ENCODE measurements at places on chromosomes 1 and 21.

DNA sequence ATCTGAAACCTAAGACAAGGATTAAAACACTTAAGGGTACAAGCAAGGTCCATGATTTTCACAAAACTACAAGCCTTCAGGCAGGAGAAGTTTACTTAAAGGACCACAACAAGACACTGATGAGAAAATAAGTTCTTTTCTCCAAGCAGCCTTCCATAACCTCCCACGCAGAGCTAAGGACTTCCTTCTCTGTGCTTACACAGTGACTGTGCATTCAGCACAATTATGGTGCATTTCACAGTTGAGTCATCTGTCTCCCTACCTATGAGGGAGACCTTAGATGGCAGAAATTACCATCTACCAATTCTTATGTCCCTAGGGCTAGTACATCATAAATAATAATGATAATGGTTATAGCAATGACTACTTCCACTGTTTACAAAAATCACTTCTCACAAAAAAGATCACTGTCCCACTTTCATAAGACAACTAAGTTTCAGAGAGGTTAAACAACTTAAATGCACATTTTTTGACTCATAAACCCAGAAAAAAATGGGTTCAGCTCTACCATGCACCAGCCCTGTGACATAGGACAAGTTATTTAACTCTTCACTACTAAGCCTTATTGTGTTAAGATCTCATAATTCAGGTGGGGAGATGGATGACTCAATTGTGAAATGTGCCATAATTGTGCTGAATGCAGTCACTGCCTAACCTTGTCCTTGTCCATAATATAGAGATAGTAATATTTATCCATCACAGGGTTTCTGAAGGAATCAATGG lies 45.3 kb downstream of the TARBP1 start:
- DNase-seq, result peak; percentile 55

DNA sequence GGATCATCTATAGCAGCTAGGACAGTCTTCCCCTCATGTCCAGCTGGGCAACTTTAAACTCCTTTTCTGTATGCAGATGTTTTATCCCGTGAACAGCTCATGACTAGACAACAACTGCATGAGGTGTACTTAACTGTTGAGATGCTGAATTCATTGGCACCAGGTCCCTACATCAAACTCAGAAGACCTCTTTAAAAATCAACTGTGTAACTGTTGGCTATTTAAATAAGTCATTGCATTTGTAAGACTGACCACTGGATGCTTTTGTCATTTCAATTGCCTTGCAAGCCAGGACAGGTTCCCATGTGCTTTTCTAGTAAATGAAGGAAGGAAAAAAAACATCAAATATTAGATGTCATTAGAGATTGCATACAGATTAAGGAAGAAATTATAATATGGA lies 28.3 kb upstream of the GORAB start:
- DNase-seq, result no peak

GRCh38 chr1:7616076-7616832 lies 154.8 kb upstream of the VAMP3 start:
- no peak for DNase-seq

GRCh38 chr1:6353955-6354658 lies 39.5 kb downstream of the ACOT7 start:
- no peak for DNase-seq

GRCh38 chr1:182984138-182984537 lies 31.2 kb upstream of the SHCBP1L start:
- DNase-seq, result no peak

DNA sequence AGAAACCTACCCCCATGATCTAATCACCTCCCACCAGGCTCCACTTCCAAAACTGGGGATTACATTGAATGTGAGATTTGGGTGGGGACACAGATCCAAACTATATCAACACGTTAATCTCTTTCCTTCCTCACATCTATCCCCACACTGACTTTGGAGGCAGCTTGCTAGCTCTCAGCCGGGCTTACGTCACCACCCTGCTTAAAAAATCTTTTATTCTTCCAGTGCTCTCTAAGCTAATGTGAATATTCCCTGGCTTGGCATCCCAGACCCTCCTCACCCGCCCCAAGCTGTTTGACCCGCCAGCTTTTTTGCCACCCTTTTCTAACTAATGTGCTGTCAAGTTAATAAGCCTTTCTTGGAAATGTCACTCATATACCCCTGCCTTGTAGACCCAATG lies 47.9 kb upstream of the CTPS1 start:
- DNase-seq, result no peak

GRCh38 chr1:221867003-221867402 lies 125.1 kb upstream of the DUSP10 start:
- no peak for DNase-seq

- no peak for DNase-seq
These were observed 24.1 kb downstream of the POGZ start for GRCh38 chr1:151435174-151435573.

DNA sequence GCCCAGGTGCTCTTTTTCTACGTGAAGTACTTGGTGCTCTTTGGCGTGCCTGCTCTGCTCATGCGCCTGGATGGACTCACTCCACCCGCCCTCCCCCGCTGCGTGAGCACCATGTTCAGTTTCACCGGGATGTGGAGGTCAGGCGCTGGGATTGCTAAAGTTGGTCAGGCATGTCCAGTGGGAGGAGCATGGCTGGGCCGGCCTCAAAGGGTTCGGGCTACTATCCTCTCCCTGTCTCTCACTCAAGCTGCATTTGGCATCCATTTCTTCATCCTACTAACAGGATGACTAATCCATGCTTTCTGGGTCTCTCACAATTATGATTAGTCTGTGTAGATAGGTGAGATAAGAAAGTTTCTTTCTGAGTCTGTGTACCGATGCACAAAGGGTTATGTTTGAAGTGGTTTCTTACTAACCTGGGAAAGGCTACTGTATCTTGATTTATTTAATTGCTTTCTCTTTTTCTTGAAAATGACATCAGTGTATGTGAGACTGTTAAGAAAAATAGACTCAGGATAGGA lies 135.9 kb downstream of the HHAT start:
- peak; percentile 61 for DNase-seq

- no peak for DNase-seq
These were observed 67.2 kb downstream of the SLC35A3 start for GRCh38 chr1:100036718-100037655.

DNA sequence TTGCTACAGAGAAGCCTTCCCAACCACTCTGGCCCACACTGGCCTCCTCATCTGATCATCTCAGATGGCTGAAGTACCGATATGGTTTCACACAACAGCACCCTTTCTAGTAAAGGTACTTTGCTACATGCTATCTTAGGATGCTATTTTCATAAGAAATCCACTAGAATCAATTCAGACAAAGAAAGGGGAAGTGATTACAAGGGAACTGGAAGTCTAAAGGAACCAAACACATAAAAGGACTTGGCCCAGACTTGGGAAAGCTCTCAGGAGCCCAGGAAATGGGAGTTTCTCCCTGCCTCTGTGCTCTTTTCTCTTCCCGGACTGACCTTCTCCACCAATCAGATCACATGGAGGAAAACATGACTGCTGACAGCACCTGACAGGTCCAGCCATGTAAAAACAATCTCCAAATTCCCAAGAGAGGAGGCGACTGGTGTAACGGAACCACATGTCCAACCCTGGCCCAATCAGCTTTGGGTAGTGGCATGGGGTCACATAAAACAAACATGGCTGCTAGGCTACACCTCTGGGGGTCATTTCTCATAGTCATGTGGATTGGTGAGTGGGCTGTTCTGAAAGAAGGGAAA lies 12.7 kb upstream of the FOXE3 start:
- no peak for DNase-seq

- DNase-seq, result no peak
These were observed 297.9 kb upstream of the GREM2 start for GRCh38 chr1:240909701-240910457.

- DNase-seq, result no peak
These were observed 131.8 kb downstream of the PLXNA2 start for GRCh38 chr1:208112401-208112800.

- no peak for DNase-seq
These were observed 77.0 kb downstream of the MORN1 start for GRCh38 chr1:2314273-2314802.

- DNase-seq, result no peak
These were observed 19.9 kb upstream of the KCNA10 start for GRCh38 chr1:110538921-110539320.

DNA sequence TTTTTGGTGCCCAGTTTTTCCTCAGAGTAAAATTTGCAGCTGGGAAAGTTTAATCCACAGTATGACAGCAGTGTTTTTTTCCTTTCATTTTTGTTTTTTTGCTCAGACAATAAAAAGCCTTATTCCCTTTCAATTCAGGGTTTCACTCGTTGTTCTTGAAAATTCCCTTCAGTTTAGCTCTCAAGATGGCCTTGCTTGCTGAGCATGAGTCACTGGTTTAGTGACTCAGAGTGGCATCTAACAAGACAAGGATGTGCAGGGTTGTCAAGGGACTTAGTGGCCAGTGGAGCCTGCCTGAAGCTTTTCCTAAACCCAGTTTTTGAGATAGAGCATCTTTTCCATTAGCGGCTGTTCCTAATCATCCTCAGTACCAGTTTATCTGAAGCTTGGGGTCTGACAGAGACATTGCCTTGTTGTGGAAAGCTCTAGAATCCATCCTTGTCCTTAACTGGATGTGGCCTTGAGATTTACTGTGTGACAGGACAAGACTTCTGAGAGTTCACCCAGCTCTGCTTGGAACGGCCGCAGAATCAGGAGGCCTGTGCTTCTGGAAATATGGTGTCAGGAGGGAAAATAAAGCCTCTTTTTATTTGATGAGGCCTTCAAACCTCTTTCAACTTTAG lies 48.4 kb upstream of the DNAJC6 start:
- DNase-seq, result peak; percentile 60

- DNase-seq, result no peak
These were observed 66.9 kb upstream of the TINAGL1 start for GRCh38 chr1:31509124-31510072.

DNA sequence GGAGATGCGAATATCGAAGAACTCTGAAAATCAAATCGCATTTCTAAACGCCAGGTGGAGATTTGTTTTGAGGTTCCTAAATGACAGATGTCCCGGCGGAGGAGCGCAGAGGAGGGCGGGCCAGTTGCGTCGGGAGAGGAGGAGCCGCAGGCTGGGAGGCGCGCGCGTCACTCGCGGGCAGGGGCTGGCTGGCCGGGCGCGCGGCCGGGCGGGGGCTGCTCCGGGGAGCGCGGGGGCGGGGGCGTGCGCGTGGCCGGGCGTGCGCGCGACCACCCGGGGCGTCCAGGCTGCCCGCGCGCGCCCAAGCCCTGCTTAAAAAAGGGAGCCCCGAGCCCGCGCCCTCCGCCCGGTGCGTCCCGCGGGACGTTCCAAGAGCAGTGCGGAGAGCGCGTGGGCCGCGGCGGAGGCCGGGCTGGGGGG lies 47.3 kb downstream of the H3-3A start:
- DNase-seq, result no peak

- DNase-seq, result no peak
These were observed 144.0 kb upstream of the PLXNA2 start for GRCh38 chr1:208387908-208388811.

DNA sequence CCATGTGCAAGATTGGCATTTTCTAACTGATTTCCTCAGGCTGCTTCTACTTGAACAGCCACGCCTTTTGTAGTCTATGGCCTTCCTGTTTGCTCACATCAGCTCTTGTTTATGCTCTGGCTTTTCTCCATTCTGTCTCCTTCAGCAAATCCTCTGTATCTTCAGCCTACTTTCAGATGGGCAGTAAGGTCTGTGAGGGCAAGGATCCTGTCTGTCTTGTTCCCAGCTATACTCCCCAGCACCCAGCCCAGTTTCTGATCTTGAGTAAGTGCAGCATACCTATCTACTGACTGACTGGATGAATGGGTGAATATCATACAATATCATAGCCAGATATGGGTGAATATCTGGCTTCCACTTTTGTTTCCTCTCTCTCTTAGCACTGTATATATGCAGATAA lies 438.1 kb downstream of the LMO4 start:
- DNase-seq, result no peak

GRCh38 chr1:151047925-151048644 lies 534 bp downstream of the C1orf56 start:
- no peak for DNase-seq

GRCh38 chr1:152940614-152941013 lies 6.4 kb upstream of the SPRR5 start:
- no peak for DNase-seq

GRCh38 chr1:226104671-226105121 lies 42.2 kb downstream of the H3-3A start:
- DNase-seq, result no peak

DNA sequence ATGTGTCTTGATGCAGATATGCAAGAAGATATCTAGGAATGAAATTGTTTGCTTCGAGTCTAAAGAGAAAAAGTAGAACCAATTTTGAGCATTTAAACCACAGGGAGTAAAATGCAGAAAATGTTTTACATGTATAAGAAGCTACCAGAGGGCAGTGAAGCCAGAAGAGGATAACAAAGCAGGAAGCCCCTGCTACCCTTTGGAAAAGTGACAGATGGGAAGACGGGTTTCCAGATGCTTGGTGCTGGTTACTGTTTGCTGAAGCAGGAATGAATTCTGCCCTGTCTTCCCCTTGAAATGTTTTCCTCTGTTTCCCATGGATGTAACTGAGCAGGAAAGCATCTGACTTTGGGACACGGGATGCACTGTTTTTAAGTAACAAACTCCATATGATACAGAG lies 822.2 kb downstream of the MRPL39 start:
- DNase-seq, result no peak

All from epithelial cell of proximal tubule (primary cell).